ENCODE measurements at places on chromosomes 4 and X.

DNA sequence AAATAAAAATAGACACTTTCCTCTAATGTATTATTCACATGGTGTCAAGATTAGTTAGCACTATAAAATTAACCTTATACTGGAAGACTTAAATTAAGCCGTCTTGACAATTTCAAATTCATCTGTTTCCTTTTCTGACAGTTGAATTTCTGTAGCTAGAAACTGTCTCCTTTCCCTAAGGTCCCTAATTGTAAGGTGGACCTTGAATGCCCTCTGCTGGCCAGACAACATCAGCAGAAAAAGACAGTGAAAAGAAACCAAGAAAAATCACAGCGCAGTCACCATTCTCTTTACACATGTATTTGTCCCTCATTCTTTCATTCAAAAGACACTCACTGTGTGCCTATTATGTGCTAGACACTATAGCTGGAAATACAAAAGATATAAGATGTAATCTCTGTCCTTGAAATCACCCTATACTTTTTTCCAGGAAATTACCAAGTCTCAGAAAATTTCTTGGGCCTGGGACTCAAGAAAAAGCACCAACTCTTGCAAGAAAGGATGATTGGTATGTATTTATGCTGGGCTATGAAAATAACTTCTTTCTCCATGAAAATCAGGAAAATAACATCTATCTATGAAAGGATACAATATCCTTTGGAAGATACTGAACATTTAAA is 32.7 kb upstream of the AMBN start:
- no peak for DNase-seq

GRCh38 chrX:125306335-125306866 is 13.3 kb upstream of the TEX13C start:
- no peak for DNase-seq

GRCh38 chrX:65300104-65300809 is 234.3 kb downstream of the LAS1L start:
- no peak for DNase-seq

DNA sequence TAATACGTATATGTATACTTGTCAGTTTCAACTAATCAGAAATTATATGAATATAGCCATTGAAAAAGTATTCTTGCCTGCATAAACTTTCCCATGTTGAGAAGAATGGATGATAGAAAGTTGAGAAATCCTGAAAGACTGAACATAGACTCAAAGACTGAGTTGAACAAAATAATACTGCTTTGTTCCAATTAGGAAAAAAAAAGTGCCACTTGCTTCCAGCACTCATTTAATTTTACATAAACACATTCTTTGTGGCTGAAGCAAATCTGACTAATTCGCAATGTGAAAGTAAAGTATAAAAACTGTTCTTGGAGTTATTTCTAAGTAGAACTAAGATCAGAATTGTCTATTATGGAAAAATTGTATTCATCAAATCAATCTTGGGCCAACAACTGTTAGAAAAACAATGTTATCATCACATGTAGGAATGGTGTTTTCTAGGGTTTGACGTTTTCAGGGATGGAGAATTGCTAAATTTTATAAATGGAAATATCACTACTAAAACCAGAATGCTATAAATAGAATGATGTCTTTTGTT is 2334.6 kb downstream of the PCDH7 start:
- no peak for DNase-seq

- no peak for DNase-seq
Measured at GRCh38 chr4:157217708-157218107, 2.8 kb upstream of the GRIA2 start.

- no peak for DNase-seq
Measured at GRCh38 chr4:84753321-84753972, 170.5 kb downstream of the CDS1 start.

GRCh38 chrX:16869393-16870094 is 618 bp downstream of the RBBP7 start:
- peak; percentile 46 for DNase-seq

DNA sequence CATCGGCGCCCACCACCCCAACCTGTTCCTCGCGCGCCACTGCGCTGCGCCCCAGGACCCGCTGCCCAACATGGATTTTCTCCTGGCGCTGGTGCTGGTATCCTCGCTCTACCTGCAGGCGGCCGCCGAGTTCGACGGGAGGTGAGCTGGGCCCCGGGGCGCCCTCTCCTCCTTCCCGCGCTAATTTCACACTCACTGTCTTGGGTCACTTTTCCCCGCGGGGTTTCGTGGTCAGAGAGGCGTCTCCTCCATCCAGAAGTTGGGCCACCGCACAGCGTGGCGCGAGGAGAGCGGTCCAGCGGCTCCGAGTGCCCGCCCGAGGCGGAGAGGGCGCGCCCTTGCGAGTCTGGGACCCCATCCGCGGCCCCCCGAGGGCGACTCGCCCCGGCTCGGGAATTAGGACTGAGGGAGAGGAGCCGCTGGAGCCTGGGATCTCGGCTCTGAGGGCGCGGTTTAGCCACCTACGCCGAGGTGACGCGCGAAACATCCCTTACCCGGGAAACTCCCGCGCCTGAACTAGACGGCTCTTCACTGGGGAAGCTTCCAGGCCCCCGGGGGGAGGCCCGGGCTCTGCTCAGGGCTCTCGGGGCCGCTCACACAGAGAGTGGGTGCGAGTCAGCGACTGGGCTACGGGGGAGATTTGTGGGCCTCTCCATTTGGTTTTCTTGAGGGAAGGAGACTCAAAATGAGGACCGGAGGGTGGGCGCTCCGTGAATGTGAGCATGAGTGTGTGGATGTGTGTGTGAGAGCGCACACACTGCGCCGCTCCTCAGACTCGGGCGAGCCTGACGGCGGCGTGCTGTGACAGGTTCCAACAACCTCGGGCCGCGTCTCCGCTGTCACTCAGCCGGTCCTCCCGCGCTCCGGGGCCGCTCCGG is 551 bp downstream of the NPNT start:
- no peak for DNase-seq

DNA sequence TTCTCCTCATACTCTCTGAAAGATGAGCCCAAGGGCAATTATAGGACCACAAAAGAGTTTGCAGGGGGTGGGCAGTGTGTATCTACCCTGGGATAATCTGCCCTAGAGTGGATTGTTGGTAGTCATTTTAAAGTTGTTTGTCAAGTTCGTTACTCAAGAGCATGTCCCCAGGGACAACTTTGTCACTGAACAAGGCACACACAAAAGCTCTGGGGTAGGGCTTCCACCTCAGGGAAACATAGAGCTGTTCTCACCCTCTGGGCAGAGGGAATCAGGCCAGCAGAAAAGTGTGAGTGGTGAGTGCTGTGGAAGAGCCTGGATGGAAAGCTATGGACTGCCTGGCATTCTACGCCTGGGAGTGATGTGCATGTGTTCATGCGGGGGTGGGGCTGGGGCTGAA is 23.3 kb upstream of the LEF1 start:
- no peak for DNase-seq

GRCh38 chr4:142741995-142742394 is 104.1 kb downstream of the INPP4B start:
- DNase-seq, result no peak

- DNase-seq, result no peak
Measured at GRCh38 chr4:101200561-101200960, 146.8 kb downstream of the PPP3CA start.

GRCh38 chr4:137212601-137213000 is 319.7 kb downstream of the PCDH18 start:
- no peak for DNase-seq

DNA sequence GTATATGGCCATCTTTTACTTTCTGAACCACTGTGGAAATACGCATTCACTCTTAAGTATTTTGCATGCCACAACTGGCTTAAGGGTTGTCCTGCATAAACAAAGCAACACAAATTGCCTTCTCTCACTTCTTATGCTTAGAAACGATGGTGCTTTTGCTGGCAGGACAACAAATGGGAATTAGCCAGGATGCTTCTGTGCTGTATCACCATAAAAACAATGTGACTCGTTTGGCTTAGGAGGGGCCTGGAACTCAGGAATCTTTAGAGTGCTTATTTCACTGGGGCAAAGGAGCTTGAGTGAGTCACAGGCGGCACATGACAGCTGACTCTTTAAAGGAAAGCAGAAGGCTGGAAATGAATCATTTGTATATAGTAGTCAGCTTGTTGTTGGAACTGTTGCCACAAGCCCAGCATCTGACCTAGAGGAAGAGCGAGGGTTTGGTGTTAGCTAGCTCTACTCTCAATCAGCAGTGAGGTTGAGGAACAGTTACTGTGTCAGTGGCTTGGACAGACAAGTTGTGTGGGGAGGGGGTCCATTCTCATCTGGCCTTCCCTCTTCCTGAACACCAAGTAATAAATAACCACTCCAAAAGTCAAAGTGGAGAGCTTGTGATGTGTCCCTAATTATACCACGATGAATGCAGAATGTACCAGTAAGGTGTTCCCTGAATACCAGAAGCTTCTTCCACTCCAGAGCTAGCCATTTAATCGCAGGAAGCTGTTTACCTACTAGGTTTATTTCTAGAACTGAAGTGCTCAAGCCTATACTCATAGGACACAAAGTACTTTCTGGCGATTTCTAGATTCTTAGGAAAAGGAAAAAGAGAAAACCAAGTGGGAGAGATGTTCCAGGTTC is 293.1 kb downstream of the CAMK2D start:
- no peak for DNase-seq

DNA sequence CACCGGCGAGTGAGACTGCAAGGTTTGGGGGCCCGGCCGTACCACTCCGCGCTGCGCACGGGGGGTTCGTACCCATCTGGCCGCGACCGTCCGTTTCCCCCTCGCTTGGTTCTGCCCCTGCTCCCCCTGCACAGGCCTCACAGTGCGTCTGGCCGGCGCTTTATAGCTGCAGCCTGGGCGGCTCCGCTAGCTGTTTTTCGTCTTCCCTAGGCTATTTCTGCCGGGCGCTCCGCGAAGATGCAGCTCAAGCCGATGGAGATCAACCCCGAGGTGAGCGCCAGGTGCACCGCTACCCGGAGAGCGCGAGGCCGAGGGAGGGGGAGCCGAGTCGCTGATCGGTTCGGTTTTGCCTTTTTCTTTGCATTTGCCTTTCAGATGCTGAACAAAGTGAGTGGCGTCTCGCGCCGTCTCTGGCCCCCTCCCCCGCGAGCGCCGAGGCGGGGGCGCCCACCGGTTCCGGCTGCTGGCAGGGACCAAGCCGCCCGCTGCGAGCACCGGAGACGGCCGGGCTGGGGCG is at the start of gene UCHL1:
UCHL1 (plus strand) TSS at position 189 of the 517 bp plus-strand sequence; CDS start at position 238, 49 bp downstream.
- DNase-seq, result peak; percentile 92

GRCh38 chr4:15253349-15253748 is 174.5 kb upstream of the C1QTNF7 start:
- DNase-seq, result no peak

DNA sequence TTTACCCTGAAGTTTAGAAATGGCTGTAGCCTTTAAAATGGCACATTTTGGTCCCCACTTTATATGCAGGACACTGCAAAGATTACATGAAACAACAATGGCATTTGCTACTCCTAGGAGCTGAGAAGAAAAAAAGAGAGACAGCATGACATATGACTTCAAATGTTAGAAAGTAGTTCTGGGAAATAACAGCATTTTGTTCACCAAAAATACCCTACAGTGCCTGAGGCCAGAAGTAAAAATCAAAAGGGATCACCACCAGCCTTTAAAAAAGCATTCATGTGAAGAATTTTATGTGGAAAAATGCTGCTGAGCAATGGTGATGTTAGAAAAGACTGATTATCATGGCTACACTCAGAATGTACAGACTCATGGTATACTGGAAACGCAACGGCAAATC is 110.0 kb downstream of the DTHD1 start:
- no peak for DNase-seq

- no peak for DNase-seq
Measured at GRCh38 chrX:47621851-47622250, 2.2 kb upstream of the SYN1 start.

GRCh38 chr4:47741200-47741599 is 96.7 kb downstream of the CORIN start:
- no peak for DNase-seq

DNA sequence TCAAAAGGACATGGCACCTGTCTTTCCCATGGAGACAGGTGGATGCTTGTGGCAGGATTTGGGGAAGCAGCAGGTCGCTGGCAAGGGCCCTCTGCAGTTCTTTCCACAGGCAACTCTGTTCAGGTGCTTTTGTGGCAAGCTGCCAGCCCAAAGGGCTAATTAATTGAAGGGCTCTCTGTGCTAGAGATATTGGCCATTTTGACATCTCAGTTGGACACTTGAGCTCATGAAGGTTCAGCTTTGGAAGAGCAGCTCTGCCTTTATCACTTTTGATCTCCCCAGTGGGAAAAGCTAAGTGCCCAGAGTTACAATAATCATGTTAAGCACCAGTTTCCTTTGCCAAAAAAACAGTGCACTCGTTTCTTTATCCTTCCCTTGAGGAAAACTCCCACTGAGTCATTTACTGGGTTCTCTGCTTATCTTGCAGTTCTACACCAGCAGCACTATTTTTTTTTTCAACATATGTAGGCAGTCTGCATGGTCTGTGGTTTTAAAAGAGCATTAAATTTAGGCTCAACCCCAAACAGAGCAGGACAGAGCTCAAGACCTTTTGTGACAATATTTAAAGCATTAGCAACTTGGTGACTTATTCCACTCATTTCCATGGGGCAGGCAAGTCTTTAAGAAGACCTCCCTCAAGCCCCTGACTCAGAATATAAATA is 336.4 kb upstream of the RASGEF1B start:
- DNase-seq, result peak; percentile 82

DNA sequence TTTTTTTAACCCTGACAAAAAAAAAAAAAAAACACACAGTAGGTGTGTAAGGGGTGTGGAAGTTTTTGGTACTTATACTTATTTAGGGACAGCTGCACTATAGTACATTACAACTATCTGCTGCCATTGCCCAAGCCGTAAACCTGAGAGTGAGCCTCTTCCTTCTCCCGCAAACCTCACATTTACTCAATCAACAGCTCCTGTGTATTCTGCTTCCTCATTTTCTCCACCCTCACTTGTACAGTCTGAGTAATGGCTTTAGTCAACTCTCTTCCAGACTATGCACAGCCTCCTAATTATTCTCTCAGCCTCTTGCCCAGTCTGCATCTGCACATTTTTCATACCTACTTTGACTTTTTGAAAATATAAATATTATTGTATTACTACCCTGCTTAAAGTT is 362.0 kb downstream of the ADAM29 start:
- no peak for DNase-seq

- peak; percentile 22 for DNase-seq
Measured at GRCh38 chrX:84188320-84188834, 378 bp upstream of the RPS6KA6 start.

DNA sequence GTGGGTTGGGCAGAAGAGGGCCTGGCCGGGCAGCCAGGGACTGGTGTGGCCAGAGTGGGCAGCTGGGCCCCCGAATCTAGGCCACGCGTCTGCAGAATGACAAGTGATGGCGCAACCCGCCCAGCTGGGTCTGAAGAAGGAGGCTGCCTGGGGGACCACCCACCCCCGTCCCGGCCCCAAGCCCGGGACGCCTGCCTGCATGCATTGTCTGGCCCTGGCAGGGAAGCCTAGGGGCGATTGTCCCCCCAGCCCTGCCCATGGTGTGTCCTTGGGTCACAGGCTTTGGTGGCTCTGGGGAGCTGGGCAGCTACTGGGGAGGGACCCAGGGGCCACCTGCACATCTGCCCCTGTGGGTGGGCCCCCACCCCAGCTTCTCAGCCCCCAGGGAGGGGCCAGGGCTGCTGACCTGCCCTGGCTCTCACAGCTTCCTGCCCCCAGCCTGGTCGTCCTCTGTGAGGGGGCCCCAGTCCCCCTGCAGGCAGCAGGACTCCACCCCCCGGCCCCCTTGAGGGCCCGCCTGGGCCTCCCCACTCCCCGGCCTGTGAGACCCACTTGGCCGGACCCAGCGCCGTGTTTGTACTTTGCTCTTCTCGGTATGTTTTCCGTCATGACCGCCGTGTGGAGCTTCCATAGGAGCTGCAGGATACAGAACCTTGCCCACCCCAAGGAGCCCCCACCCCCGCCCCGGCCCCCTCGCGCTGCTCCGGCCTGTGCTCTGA is 4.9 kb downstream of the FGFR3 start:
- no peak for DNase-seq

GRCh38 chr4:188986271-188986689 is 847.0 kb downstream of the TRIML1 start:
- no peak for DNase-seq

Data from NCI-H2107 (cell line).